ENCODE measurements at places on chromosomes 6 and 20.

GRCh38 chr6:33169291-33170175 is 22.7 kb downstream of the COL11A2 start:
- no peak for DNase-seq

DNA sequence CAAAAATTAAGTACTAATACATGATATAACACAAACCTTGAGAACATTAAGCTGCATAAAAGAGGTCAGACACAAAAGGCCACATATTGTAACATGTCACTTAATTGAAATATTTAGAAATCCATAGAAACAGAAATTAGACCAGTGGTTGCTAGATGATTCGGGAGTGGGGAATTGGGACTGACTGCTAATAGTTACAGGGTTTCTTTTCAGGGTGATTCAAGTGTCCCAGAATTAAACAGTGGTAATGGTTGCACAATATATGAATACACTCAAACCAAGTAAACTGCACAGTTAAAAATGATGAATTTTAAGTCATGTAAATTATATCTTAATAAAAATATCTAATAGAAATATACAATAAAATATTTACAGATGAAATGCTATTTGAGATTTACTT is 174.5 kb downstream of the WDR27 start:
- no peak for DNase-seq

DNA sequence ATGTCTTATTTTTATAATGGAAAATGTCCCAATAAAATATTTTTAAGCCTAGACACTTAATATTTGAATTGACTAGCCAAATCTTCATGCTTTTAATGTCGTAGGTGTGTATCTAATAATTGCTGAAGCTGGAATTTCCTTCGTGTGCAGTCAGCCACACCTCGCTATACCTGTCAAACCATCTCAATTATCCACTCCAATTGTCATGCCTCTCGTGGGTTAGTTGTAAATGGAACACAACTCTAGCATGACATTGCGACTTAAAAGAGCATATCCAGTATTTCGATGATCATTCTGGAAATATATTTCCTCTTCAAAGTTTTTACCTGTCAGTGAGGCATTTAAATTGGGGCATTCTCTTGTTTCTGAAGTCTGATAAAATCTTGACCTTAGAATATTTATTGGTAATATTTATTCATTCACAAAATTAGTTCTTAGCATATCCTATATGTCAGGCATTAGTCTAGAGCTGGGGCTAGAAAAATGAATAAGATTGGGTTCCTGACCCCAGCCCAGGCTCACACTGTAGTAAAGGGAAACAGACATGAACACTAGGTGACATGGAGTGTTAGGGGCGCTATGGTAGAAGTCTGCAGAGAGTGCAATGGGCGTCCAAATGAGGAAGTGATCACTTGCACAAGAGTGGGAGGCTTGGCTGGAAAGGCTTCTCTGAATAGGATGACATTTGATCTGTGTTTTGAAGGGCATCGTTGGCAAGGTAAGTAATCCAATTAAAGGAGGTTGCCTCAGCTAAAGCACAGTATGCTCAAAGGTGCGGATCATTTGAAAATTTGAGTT is 11.0 kb upstream of the CFAP206 start:
- no peak for DNase-seq

GRCh38 chr6:6750594-6751265 is 162.2 kb downstream of the LY86 start:
- no peak for DNase-seq

Measured in GOT3 (cell line).